Suprapubic skin (tissue), 4 donors: ENCODE measurements at places on chromosomes 13 and 19.
A peak's percentile ranks its signal among the peaks of the same experiment; 100 is the strongest.

DNA sequence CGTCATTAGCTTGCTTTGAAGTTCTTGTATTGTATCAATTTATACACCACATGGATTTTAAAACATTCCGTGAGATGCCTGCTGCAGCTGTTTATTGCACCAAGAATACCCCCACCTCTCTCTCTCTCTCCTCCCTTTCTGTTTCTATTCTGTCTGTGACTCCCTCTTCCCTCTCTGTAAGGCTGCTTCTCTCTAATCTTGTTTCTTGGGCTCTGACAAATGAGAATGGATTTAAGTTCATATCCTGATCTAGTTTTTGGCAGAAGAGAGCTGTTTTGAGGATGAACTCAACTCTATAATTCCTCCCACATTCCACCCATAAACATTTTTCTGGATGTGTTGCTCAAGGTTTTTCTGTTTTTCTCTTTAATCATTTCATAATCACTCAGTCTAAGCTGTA, 144.3 kb upstream of the FRY start:
- no peak for DNase-seq

DNA sequence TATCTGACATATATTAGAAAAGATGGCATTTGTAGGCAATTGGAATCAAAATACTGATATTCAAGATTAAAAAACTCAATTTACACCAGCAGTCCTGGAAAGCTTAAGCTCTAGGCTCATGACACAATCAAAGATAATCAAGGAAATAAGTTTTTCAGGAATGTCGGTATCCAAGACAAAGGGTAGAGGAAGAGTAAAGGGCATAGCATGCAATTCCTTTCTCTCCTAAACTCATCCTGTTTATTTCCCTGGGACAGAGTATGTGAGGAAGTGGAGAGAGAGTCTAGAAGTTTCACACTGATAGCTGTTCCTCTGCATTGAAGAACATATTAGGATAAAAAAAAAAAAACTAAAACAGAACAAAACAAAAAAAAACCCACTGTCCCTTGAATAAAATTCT, 2452.1 kb downstream of the PCDH9 start:
- DNase-seq: no peak

DNA sequence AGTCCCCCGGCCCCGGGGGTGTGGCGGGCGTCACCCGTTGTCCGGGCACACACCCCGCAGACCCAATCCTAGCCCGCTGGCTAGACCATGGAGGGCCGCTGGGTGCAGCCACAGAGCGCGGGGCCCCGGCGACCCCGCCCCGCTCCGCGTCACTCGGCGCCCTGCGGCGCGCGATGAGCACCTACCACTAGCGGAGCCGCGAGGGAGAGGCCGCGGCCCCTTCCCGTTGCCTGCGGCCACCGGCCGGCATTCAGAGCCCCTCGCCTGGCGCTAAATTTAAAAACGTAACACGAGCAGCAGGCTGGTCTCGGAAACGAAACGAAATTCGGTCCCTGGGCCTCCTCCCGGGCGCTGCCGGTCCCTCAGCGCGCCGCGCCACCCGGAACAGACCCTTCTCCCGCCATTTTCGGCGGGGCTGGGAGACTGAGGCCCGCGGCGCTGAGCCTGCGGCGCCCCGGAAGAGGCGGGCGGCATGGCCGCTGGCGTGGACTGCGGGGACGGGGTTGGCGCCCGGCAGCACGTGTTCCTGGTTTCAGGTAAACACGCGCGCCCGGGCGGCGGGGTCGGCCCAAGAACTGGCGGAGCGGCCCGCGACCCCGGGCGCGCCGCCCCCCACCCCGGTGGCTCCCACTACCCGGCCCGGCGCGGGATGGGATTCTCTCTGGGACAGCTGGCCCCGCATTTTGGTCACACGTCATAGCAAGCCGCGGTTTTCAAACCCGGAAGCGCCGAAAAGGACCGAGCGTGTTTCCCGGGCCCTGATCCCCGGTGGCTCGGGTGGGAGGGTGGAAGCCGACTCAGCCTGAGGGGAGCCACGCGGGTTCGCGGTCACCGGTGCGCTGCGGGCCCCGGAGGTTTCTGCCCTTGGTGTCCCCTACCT, at the start of gene RNASEH2B:
Gene RNASEH2B (plus strand): TSS at position 187 of the 880 bp plus-strand sequence. CDS start 286 bp downstream, at position 473.
- peak; percentile 82 for DNase-seq

- DNase-seq: no peak
These were observed 5.3 kb downstream of the USHBP1 start for GRCh38 chr19:17259118-17259780.

GRCh38 chr13:34502621-34503020, 439.4 kb upstream of the NBEA start:
- no peak for DNase-seq

- DNase-seq: no peak
These were observed 139.0 kb downstream of the TM9SF2 start for GRCh38 chr13:99640260-99640659.

GRCh38 chr13:91017031-91017668, 330.3 kb upstream of the MIR17HG start:
- DNase-seq: no peak

GRCh38 chr19:1997353-1998233, 17.9 kb downstream of the BTBD2 start:
- no peak for DNase-seq

- no peak for DNase-seq
These were observed 294.9 kb downstream of the NDFIP2 start for GRCh38 chr13:79775830-79776229.

GRCh38 chr19:35037716-35038622, 3.6 kb upstream of the HPN start:
- no peak for DNase-seq

DNA sequence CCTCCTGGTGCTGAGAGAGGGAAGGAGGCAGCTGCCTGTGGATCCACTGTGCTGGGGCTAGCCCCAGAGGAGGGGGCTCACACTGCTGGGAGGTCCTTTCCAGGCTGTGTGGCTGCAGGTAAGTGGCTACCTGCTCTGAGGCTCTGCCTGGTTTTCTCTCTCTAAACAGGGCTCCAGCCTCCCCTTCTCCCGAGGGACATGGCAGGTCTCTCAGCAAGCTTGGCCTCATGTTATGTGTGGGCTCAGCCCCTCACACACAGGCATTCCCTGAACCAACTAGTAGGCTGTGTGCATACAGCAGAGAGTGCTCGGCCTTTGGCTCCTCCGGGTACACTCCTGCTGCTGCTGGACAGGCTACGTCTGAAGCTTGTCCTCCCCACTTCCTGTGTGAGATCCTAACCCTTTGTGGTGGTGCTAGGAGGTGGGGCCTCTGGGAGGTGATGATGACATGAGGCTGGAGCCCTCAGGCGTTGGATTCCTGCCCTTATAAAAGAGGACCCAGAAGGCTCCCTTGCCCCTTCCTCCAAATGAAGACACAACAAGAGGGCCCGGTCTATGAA, 4.2 kb downstream of the ZNF835 start:
- peak; percentile 68 for DNase-seq

DNA sequence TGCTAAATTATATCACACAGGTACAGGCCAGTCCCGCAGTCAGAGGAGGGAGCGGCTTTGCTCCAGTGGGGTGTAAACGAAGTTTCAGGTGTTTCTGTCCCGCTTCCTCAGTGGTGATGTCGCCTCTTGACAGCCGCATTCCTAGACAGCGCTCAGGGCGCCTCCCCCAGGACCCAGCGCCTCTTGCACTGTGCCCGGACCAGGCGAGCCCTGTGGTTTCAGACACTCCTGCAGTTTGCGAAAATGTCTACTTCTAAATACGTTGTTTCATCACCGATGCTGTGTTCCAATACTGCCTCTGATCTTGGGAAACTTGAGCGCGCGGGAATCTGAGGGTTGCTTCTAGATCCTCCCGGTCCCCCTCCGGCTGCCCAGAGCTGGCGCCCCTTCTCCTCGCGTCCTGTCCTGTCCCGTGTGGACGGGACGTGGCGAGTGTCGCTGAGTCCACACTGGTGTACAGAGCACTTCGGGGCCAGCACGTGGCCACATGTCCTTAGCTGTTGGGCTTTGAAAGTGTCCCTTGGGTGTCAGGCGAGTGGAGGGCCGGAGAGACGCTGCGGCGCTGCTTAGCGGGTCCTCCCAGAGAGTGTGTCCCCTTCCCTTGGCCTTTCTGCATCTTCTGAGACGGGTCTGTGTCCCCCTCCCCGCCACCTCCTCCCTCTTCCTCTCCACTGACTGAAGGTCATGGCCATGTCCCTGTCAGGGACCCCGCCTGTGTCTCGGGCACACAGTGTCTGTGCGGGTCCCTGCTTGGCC, 14.6 kb upstream of the RPS15 start:
- no peak for DNase-seq

- no peak for DNase-seq
These were observed 3.6 kb downstream of the FCHO1 start for GRCh38 chr19:17754634-17755442.

DNA sequence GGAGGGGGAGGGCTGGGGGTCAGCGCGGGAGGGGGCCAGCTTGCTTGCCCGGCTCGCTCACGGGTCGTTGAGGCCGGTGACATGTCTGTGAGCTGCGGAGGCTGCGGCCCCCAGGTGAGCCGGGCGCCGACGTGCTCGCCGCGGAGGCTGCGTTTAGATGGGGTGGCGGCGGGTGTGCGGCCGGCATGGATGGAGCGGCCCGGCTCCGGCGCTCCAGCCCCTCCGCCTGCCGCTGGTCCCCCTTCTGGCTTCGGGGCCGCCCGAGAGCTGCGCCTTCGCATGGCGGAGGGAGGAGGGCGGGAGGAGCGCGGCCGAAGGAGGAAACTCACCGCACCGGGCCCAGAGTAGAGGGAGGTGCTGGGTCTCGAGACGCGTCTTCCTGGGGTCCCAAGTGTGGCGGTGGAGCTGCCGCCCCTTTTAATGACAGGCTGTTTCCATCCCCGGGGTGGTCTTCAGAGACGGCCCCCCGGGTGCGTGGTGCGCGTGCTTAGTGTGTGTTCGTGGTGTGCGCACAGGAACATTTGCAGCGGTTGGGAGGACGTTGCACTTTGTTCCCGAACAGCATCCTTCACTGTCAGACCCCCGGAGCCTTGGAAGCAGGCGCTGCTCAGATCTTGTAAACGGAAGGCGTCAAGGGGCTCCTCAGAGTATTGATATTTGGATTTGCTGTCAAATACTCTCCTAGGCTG, at the start of gene AKAP11:
Gene AKAP11 (plus strand): TSS at position 38 of the 689 bp plus-strand sequence. CDS start 14,197 bp downstream, outside the sequence.
- DNase-seq: peak; percentile 84

DNA sequence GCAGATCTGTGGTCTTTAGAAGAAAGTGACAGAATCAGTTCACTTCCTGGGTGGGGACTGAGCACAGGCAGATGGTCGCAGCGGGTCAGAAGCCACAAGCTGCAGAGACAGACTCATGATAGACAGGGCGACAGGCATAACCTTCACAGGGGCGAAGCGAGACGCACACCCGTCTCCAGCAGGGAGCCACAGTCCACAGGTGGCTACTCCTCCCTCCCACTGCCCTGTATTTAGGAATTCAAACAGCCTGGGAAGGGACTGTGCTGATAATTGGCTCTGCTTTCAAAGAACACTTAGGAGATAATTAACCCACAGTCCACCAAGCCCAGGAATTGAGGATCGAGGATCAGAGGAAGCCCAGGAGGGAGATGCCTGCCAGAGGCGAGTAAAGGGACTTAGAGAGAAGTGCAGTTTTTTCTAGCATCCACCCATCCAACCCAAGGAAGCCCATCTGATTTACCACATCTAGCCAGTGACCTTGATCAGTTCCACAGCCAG, 23.2 kb downstream of the RFX2 start:
- no peak for DNase-seq

DNA sequence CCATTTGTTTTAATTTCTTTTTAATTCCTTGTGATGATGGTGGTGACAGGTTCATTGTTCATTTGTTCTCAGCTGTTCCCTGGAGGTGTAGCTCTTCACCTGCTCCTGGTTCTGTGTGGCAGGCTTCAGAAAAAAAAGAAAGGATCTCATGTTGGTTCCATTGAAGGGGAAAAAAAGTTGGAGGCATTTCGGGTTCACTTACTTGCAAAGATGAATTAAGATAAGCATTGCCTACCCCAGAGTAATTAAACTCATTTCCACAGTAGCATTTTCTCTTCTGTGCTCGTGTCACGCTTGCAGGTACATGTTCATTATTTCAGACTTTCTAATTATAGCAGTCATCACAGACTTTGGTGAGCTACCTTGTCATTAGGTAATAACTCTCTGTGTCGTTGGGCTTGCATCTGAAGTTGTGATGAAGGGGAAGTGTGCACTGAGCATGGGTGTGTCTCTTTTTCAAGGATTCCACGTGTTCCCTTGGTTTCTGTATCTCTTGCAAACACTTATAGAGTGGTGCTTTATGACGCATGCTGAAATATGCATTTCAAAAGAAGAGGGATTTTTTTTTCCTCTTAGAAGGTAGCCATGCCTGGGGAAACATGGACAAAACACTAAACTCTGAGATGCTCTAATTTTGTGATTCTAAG, 69.1 kb downstream of the MTUS2 start:
- no peak for DNase-seq

- DNase-seq: no peak
These were observed 53.3 kb upstream of the SLC7A1 start for GRCh38 chr13:29648760-29649159.

GRCh38 chr13:45482571-45483173, 17.9 kb downstream of the COG3 start:
- no peak for DNase-seq

GRCh38 chr13:20425819-20426219, 99.8 kb downstream of the CRYL1 start:
- peak; percentile 76 for DNase-seq

- no peak for DNase-seq
These were observed 6.6 kb upstream of the GIPC1 start for GRCh38 chr19:14502334-14503092.

DNA sequence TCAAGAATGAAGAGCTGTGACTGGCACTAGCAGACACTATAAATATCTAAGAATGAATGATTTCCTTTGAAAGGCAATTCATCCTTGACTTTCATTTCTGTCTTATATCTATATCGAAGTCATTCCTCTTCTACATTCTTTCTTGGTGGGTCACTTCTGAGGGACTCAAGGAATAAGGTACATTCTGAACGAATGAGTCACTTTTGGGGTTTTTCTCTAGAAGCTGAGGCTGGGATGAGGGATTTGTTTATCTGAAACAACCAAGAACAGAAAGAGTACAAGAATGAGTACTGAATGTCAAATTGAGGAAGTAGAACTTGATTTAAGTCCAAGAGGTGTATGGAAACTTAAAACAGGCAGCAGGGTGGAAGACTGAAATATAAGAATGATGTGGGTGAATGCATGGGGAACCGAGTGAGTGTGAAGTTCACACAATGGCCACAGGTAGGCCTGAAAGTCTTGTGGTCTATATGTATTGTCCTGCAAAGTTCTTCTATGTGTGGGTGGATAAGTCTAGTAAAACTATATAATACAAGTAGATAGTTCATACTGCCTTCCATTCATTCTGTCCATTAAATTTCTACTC, 343.9 kb downstream of the OXGR1 start:
- DNase-seq: no peak

DNA sequence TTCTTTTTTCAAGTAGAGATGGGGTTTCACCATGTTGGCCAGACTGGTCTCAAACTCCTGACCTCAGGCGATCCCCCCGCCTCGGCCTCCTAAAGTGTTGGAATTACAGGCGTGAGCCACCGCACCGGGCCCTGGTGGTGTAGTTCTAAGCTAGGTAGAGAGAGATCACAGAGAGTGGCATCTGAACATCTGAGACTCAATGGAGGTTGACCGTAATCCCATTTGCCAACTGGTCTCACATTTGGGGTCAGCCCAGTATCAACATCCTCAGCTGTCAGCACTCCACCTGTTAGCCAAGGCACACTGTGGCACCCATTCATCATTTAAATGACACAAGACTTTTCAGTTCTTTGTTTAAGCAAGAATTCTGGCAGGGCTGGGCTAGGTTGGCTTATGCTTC, 8.1 kb downstream of the SELENOW start:
- no peak for DNase-seq

- no peak for DNase-seq
These were observed 187.2 kb downstream of the ITGBL1 start for GRCh38 chr13:101639711-101640110.
